RPMI7951 (cell line): ENCODE measurements at places on chromosomes 11 and 22. TPM values are rescaled to one million over a fixed set of nuclear protein-coding genes. Genes with fewer than 3 reads are reported as not detected.

The MRE11 gene
- total RNA-seq, result 27.0 and 30.3 TPM in 2 replicates

The OR6T1 gene
- not detected in 2 replicates for total RNA-seq

The ACR gene
- total RNA-seq, result not detected in 2 replicates

The RASSF10 gene
- 0.12 and 0.20 TPM in 2 replicates for total RNA-seq

The ACTN3 gene
- under 0.01 TPM in 1 of 2 replicates, not detected in the other for total RNA-seq

DNA sequence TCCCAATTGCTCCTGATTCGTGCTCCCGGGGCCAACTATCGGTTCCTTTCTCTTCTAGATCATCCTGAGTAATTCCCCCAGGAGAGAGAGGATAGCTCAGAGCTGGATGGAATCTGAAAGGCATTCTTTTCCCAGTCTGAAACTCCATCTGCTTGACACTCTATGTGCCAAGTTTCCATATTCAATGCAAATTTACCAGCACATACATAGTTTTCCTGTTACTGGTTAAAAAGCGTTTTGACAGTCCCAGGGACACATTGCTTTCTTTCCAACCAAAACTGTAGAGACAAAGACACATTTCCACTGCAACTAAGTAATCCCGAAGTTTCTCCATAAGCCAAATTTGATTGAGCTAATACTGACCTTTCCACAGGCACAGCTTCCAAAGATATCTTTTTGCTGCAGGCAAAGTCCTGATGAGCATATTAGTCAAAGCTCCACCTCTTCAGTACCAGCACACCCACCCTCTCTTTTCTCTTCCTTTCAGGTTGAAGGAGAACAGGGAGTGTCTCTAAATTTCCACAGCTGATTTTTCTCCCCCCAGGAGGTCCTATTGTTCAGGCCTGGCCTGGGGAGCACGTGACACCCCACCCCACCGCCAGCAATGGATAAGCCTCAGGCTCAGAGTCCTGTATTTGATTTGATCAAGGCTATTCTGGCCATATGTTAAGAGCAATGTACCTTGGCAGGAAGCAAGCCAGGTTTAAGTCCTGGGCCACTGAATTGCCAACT lies 9.7 kb upstream of the ANKK1 start:
- peak; percentile 53 for DNase-seq

- DNase-seq, result peak; percentile 73
Observed at GRCh38 chr11:5624489-5625279, at the start of gene TRIM34. TSS of gene TRIM34 (plus strand) at chr11:5625001. CDS start at chr11:5632332, 7,331 bp downstream.

- peak; percentile 74 for DNase-seq
Observed at GRCh38 chr22:32764330-32765131, 37.0 kb upstream of the TIMP3 start.

- DNase-seq, result no peak
Observed at GRCh38 chr22:32044913-32045312, 1.9 kb downstream of the SLC5A1 start.

DNA sequence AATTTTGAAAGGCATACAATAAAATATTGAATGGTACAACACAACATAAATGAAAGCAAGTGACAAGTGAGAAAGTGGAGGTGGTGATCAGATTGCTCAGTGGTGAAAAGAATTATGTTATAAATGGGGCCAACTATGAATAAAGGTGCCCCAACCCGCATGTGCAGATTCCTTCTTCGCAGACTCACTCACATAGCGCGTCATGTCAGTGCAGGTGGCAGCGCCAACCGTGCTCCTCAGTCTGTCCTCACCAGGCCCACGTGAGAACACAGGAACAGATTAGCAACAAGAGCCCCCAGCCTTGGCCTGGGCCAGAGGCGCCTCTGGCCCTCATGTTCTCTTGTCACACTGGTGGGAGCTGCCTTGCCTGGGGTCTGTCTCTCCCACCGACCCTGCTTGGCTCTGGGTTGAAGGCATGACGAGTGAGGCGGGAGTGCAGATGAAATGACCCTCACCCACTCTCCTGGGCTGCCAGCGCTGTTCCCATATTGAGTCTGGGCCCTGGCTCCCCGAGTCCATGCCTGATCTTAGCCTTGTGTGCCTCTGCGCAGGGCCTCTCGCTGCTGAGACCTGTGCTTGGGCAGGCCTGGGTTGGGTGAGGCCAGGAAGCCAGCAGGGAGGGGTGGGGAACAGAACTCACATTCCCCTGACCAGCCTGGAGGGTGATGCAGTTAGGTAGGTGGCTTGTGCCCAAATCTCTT lies 6.4 kb downstream of the ATG16L2 start:
- DNase-seq, result no peak

- no peak for DNase-seq
Observed at GRCh38 chr22:37588546-37589215, 8.8 kb upstream of the LGALS2 start.

DNA sequence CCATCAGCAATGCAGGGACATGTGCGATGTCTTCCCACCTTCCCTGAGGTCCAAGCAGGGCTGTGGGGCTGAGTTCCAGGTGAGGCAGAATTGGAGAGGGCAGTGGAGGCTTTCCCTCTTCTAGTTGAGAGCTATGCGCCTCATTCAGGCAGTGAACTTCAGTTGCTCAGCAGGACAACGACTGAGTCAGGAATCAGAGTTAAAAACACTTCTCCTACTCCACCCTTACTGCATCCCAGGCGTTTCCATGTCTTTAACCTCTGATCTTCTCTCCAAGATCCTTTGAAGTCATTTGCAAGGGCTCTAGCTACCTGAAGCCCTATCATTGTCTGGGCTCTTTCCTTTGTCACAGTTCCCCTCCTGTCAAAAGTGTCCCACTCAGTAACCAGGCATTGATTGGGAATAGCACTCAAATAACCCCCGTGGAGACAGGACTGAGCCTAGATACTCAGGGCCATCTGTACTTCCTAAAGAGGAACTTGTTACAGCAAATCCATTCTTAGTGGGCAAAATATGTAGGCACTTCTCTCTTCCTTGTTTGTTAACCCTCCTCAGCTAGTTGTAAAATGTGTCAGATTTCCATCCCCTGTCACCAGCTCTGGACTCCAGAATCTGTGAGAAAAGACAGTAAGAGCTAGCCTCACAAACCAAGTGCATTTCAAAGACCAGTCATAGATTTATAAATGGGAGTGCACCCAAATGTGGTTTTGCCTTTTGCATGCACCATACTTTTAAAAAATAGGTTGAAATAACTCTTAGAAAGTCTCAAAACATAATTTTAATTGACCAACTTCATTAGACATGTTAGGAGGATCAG lies 72.5 kb upstream of the MYO18B start:
- DNase-seq, result no peak

DNA sequence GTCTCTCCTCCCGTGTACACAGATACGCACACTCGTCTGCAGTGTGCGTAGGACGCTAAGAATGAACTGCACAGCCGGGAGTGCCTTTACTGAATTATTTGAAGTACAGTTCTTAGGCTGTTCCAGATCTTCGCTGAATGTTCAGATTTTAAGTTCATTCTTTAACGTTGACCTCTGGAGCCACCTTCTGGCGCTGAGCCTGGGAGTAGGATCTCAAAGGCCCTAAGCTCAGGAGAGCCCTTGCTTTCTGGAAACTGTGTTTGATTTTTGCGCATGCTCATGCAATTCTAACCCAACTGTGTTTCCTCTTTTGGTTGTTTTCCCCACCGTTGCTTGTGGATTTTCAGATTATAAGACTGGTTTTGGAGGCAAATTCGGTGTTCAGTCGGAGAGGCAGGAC lies 22.8 kb downstream of the CTTN start:
- no peak for DNase-seq

- peak; percentile 92 for DNase-seq
Observed at GRCh38 chr11:18749681-18750319, 23.8 kb upstream of the IGSF22 start.

GRCh38 chr11:87443707-87444106 lies 406.0 kb downstream of the TMEM135 start:
- DNase-seq, result no peak

DNA sequence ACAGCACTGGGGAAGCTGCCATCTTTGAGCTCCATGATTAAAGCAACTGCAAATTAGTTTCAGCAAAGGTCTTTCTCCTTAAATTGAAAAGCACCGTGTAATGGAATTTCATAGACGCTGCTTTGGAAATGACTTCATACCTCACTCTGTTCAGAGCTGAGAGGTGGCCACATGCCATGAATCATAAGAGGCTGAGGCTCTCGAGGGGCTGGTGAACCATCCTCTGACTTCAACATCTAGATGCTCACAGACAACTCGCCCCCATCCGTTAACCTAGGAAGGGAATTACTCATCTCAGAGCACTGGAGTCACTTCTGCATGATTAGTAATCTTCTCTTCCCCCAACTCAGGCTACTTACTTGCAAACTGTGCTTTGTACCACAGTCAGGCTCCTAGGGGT lies 122.3 kb downstream of the RCN1 start:
- peak; percentile 83 for DNase-seq
